ENCODE measurements at places on chromosomes 16 and 17.

GRCh38 chr16:69195369-69196029 lies 8.5 kb downstream of the SNTB2 start:
- DNase-seq: no peak

DNA sequence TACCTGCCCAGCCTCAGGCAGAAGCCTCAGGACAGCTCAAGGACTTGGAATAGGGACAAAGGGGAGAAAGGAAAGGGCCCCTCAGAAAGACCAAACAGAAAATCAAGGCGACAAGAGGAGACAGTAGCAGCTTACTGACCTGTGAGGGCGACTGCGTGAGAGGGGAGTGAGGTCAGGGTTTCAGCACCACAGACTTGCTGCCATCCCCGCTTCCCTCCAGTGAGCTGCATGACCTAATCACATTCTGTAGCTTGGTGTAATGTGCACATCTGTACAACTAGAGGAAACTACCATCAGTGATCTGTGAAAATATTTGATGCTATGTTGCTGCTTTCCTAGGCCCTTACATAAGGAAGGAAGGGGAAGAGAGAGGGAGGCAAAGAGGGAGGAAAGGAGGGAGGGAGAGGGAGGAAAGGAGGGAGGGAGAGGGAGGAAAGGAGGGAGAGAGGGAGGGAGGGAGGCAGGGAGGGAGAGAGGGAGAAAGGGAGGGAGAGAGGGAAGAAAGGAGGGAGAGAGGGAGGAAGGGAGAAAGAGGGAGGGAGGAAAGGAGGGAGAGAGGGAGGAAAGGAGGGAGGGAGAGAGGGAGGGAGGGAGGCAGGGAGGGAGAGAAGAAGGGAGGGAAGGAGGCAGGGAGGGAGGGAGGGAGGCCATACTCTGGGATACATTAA lies 404.9 kb upstream of the CDH5 start:
- no peak for DNase-seq

- no peak for DNase-seq
These were observed 103.9 kb downstream of the CNTNAP4 start for GRCh38 chr16:76381096-76381495.

- DNase-seq: no peak
These were observed 365.2 kb upstream of the MAF start for GRCh38 chr16:79965718-79966117.

- DNase-seq: no peak
These were observed 403.4 kb downstream of the GRIN2A start for GRCh38 chr16:9778849-9779248.

- no peak for DNase-seq
These were observed 31.1 kb upstream of the CPNE2 start for GRCh38 chr16:57061084-57061905.

- DNase-seq: peak; percentile 35
These were observed 156.4 kb downstream of the CMIP start for GRCh38 chr16:81601008-81601428.

Data from anterior cingulate cortex (tissue), 58 donors.